ENCODE measurements at places on chromosomes 7 and 10.

GRCh38 chr7:47253650-47254080, 328.2 kb downstream of the TNS3 start:
- no peak for DNase-seq

GRCh38 chr7:145434811-145435210, 599.0 kb upstream of the TPK1 start:
- no peak for DNase-seq

GRCh38 chr10:69856601-69857166, 55.0 kb downstream of the COL13A1 start:
- no peak for DNase-seq

- DNase-seq = no peak
These were observed 31.0 kb downstream of the SLIT1 start for GRCh38 chr10:97154781-97155180.

DNA sequence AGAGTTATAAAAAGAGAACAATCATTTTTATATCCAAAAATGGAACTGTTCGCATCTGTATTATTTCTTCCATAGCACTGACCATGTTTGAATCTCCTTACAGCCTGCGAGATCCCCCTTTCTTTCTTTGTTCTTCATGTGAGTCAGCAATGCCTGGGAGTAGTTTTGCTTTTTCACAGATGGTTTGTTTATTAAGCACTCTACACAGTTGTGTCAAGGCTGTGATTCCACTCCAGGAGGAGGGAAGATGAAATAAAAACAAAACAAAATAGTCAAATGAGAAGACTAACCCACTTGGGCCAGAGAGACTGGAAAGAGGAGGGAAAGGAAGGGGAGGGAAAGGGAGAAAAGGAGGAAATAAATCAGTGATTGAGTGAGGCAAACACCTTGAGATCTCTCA, 7.8 kb downstream of the LIPF start:
- DNase-seq = no peak

GRCh38 chr10:93406364-93407145, 75.6 kb downstream of the MYOF start:
- DNase-seq = no peak

DNA sequence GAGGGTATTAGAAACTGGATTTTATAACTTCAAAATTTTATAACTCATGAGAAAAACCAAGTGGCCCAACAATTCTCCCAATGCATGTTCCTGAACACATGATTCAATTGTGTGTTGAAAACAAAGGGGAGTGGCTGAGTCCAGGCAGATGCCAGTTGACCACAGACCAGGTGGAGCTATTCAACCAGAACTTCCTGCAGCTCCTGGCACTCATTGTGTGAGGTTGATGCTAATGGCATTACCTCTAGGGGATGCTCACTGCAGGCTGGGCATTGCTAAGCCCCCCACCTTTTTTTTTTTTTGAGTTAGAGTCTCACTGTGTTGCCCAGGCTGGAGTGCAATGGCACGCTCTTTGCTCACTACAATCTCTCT, 20.3 kb downstream of the MYOF start:
- no peak for DNase-seq

DNA sequence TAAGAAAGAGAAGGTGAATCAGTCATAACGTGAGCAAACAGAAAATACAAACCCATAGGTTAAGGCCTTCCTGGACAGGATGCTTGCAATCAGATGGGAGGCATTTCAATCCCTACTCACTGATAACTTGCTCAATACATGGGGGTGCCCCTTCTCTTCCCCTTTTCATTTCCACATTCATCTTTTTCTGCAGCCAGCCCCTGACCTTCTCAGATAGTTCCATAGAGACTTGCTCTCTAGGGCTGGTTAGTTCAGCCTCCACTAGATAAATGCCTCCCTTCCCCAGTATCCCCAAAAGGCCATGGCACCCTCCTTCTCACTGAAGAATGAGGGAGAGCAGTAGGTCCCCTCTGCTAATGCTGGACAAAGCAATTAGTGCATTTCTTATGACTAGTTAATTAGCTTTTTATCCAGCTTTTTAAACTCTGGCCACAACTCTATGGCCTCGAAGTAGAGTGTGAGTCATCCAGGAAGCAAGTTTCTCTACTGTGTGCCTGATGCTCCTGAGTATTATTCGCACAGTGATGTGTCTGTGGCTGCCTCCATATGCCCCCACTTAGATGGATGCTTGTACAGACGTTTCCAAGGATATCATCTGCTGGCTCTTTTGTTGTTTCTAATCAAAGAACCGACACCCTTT, 12.7 kb downstream of the CHN2 start:
- DNase-seq = no peak

DNA sequence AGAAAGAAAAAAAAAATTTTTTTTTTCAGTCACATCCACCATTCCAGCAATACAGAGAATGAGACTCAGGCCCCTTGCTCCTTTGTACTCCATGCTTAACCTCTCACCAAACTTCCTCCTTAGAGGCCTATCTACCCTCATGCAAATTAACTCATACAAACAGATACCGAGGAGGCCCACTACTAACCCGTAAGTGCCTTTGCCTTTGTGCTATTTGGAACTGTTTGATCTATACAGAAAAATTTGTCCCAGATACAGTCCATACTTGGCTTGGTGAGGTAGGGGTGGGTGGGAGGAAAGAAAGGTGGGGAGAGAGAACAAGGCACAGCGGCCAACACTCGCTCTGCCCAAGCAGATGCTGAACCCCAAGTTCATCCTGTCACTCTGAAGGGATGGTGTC, 87.8 kb upstream of the DUSP5 start:
- DNase-seq = no peak

GRCh38 chr10:6525599-6526165, 54.4 kb downstream of the PRKCQ start:
- DNase-seq = no peak

- DNase-seq = peak; percentile 27
These were observed 788 bp downstream of the AKAP9 start for GRCh38 chr7:91941450-91941849.

DNA sequence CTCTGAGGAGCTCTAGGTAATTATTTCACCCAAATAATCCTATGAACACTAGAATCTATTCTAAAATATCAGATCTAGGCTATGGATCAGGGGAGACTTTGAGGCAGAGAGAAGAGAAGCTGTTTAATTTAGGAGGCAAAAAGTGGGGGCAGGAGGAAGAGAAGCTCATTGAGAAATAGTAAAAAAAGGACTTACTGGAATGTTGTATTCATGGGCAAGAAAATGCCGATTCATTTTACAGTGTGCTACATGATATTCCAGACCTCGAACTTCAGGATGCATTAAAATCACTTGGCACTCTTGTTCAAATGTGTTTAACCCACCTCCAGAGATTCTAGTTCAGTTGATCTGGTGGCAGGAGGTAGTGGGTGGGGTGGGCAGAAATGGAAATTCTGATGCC, 109.5 kb upstream of the ITGB1 start:
- DNase-seq = no peak

GRCh38 chr7:122626785-122627184, 72.1 kb downstream of the RNF133 start:
- no peak for DNase-seq

DNA sequence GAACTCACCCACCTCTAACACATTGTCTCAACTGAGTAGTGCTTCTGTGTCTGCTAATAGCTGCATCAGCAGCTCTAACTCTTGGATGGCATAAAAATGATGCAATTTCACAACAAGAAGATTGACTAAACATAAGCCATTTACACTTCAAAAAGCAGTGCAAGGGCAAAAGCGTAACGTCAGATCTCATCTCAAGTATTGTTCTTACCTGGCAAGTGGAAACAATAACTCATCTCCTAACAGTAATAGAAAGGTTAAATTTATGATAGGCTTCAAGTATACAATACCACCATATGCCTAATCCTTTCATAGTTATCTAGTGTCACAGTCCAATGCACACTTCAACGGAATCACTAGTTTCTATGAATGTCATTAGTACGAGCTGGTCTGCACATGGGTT, 14.8 kb downstream of the TPK1 start:
- DNase-seq = peak; percentile 30

- DNase-seq = no peak
These were observed 316.1 kb upstream of the MTPN start for GRCh38 chr7:136293272-136293671.

DNA sequence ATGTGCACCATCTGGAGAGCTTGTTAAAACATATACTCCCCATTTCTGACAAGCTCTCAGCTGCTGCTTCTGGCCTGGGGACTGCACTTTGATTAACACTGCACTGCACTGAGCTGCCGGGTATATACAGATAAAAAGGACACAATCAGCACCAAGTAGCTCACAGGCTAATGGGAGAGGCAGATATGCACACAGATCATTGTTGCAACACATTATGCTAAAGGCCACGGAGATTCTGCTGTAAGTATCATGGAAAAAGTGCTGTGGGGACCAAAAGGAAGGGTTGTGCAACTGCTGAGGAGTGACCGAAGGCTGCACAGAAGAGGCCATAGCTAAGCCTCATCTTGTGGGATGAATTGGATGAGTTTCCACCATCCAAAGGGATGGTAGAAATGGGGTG, 455.2 kb downstream of the SORCS3 start:
- no peak for DNase-seq

DNA sequence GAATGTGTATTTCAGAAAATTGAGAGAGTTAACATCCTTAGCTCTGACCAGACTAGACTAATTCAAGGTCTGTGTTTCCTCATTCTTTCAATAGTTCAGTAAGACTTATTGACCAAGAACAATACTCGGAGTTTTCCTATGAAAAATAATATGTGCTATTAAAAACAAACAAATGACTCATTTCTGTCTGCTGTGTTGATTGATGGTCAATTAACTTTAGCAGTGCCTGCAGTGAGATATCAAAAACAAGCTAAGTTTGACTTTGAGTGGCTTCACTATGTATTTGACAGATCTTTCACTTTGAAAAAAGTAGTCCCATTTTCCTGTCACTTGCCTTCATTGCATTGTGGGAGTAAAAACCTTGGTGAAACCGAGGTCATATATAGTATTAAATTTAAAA, 91.0 kb downstream of the GNAT3 start:
- no peak for DNase-seq

DNA sequence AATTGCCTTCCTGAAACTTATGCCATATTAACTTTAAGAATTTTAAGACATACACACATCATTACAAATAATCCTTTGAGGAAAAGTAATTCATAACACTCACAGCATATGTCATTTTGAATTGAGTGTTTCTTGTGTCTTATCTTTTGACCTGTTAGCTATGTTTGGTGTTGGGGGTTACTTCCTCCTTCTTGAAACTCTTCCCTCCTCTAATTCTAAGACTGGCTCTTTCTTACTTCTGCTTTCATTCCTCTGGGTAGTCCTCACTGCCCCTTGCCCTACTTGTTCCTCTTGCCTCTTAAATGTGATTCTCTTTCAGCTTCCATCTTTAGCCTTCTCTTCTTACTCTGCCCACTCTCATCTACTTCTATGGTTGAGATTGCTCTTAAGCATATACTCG, 28.3 kb upstream of the PIP4K2A start:
- DNase-seq = no peak

- no peak for DNase-seq
These were observed 176.6 kb downstream of the BMPER start for GRCh38 chr7:34081935-34082334.

DNA sequence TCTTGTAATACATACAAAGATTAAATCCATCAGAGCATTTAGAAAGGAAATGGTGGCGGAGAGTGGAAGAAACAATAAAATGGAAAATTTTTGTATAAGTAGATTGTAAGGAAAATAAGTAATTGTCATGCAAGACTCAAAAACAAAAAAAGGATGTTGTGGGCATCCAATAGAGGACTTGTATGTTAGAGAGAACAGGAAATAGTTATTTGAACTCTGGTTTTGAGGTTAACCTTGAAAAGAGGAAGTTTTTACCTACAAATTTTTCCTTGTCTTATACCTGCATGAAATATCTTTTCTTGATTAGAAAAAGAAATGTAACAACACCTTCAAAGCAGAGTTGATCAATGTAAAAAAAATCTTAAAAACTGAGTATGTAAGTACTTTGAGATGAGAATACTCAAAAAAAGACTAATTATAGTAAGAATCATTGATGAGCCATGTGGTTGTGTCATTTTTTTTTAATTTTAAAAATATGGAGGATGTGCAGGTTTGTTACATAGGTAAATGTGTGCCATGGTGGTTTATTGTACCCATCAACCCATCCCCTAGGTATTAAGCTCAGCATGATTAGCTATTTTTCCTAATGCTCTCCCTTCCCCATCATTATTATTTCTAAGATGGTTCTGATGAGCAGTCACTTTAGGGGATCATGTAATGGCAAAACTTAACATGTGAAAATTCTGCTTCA, 11.9 kb downstream of the TMEM106B start:
- DNase-seq = no peak

DNA sequence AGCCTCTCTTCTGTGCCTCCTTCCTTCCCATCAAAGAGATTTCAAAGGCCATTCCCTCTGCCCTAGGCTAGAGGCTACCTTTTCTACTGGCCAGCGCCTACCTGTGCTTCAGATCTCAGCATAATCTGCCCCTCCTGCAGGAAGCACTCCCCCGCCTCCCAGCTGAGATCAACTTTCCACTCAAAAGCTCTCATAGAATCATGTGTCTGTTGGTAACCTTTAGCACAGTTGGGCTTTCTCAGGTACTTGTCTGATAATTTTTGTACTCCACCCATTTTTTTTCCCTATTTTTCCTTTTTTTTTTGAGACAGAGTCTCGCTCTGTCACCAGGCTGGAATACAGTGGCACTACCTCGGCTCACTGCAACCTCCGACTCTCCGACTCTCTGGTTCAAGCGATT, 231.0 kb upstream of the PRSS58 start:
- DNase-seq = no peak

DNA sequence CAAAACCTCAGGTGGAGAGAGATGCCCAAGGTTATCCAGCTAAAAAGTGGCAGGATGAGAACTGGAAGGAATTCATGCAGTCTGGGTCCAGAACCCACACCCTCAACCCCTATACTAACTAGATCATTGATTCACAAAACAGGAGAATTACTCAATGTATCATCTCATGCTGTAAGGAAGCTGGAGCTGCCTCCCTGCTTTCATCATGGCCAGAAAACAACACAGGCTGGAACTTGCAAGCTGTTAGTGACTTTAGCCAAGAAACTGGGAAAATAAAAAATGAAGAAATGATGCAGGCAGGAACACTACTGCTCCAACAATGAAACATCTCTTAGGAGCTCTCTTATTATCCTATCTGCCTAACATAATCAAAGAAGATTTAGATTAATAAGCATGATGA, 619.8 kb upstream of the CELF2 start:
- no peak for DNase-seq

- no peak for DNase-seq
These were observed 527 bp upstream of the BCAP29 start for GRCh38 chr7:107579554-107579884.

- DNase-seq = no peak
These were observed 100.1 kb downstream of the HIP1 start for GRCh38 chr7:75638594-75639070.

DNA sequence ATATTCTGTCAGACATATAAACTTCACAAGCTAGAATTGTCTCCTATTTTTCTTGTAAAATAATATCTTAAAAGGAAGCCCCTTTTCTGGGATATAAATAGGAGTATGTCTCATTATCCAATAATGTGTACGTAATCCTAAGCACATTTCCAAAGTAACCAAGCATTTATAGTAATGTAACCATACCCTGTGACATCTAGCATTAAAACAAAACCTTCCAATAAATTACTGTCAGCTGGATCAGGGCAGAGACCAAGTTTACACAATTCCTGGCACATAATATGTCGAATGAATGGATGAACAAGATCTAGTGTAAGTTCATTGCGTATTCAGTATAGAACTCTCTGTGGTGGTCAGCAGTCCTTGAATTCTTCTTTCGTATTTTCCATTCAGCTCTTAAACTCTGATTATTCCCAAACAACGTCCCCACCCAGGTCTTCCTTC, 14.3 kb downstream of the CPED1 start:
- DNase-seq = no peak

- no peak for DNase-seq
These were observed 361.8 kb downstream of the GATA3 start for GRCh38 chr10:8416192-8416701.

- no peak for DNase-seq
These were observed 76.0 kb downstream of the GRK5 start for GRCh38 chr10:119283387-119283786.
